ENCODE measurements at places on chromosomes 11 and 22.

- no peak for DNase-seq
Observed at GRCh38 chr22:21803811-21804249, 63.6 kb downstream of the MAPK1 start.

DNA sequence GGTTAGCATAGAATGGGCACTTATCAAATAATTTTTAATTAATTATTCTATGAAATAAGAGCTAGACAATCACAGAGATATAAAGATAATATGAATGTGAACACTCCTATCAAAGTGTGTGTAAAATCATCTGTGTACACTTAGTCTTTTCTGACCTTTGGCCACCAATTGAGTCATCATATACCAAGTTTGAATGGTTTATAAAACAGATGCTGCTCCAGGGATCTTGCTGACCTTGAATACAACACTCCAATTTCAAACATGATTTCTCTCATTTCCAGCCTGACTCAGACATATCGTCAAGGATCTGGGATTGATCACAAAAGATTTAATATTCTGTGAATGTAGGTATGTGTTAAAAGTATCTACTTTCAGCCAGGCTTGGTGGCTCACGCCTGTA, 2.9 kb upstream of the OR51V1 start:
- DNase-seq: no peak

DNA sequence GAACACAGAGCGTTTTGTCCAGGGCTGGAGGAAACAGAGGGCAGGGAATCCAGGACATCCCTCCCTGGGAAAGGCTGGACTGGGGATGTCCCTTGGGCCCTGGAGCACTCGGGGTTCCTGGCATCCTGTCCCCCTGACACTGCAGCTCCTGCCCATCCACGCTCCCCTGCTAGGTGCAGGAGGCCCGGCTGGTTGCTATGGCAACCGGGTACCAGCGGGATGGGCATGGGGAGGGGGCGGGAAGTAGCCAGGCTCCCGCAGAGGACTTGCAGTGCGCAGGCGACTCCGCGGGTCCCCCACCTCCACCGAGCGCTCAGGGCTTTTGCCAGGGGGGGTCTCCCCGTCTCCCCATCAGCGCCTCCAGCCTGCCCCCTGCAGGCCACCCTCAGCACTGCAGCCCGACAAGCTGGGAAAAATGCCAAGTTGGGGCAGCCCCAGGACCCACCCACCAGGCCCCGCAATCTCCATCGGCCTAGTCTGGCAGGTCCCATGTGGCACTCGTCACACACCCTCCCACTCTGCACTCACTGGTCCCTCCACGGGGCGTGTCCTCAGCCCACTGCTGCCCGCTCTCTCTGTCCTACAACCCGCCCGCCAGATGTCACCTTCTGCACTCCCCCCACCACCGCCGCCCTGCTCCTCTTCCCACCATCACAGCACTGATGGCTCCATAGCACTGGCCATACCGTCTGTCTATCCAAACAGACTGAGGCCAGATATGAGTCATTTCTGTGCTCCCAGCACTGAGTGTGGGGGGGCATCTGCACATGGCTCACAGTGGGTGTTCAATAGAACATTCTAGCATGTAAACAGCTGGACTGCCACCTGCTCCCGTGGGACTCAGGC, 31.5 kb downstream of the KIAA0930 start:
- peak; percentile 56 for DNase-seq

- DNase-seq: no peak
Observed at GRCh38 chr11:8566613-8567210, 27.3 kb downstream of the STK33 start.

DNA sequence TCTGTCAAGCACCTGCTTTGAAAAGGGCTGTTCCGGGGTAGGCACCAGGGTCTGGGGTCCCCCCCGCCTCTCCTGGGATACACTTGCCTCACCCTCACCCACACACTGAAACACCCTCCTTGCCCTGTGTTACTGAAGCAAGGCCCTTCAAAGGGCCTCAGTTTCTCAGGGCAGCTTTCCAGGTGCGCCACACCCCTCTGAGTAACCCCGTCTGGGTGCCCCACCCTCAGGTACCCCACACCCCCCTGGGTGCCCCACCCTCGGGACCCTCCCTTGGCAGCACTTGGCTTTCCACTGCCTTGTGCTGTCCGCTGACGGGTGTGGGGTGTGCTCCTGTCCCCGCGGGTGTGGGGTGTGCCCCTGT, 413.6 kb downstream of the TBC1D22A start:
- DNase-seq: no peak

GRCh38 chr11:69378303-69379141, 84.6 kb downstream of the MYEOV start:
- DNase-seq: no peak

DNA sequence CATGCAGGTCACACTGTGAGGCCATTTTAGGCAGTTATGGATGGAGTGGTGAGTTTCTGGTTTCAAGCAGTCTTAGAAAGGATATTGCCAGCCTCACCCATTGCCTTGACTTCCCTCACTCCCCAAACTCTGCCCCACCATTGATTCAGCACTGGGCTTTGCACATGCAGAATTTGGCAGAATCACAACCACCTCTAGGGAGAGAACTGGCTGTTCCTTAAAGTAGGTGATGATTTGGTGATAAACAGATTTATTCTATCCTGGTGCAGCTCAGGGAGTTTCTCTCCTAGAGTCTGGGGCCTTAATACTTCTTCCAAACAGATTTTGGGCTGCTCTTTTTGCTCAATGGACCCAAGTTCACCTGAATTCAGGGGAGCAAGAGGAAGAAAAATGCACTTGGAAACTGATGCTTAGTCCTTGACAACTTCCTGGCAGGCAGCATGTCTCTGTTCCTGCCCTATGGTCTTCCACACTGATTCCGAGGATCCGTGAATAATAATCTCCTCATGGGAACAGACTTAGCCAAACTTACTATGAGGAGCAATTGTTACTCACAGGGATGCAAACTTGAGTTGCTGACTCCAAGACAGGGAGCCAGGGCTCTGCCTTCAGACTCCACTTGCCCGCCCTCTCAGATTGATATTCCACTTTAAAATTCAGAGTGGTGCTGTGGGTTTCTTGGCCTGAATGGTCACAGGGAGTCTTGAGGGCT, 129.7 kb upstream of the PARVA start:
- DNase-seq: no peak

DNA sequence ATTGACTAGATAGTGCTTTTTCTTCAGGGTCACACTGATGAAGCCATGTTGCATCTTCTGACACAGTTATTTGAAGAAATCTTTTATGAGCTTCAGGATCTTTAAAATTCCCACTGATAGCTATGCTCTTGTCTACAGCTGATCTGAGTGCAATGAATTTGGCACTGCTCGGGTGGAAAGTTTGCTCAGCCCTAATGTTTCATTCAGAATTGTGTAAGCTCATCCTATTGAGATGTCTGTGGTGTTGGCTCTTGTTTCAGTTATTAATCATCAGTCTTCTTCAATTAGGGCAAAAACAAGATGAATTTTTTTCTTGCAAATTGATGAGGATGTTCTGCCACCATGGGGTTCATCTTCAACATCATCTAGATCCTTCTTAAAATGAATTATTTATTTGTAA, 1387.0 kb upstream of the RAG2 start:
- no peak for DNase-seq

DNA sequence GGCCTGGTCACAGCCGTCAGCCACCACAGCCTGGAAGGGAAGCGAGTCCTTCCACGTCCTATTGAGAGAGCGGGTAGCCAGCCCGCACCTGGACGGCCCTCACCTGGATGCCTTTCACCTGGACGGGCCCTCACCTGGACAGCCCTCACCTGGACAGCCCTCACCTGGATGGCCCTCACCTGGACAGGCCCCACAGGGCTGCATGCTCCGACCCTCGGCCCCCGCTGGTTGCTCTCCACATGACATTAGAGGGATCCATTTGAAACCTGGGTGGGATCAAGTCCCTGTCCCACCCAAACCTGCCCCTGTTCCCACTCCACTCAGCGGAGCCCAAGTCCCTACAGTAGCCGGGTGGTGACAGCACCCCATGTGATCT, 3.7 kb downstream of the C1QTNF6 start:
- no peak for DNase-seq

GRCh38 chr11:86696004-86696403, 23.6 kb upstream of the ME3 start:
- no peak for DNase-seq

- DNase-seq: peak; percentile 58
Observed at GRCh38 chr22:48492366-48493320, 1335.0 kb downstream of the BRD1 start.

- no peak for DNase-seq
Observed at GRCh38 chr11:69201764-69202370, 46.1 kb downstream of the SMIM38 start.

DNA sequence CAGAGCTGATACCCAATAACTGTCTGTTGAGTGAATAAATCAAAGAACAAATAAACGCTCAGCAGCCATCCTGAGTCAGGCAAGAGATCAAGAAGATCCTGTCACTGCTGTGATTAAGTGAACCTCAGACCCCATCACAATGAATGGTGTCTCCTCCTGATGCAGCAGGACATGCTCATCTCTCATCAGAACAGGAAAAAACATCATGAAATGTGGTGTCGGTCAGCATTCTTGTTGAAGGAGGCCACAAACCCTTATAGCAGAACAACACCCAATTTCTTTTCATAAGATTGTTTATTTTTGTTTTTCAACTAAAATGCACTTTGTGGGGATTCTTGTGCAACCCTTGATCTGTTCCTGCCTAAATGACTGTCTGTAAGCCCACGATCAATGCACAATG, 60.3 kb downstream of the SYTL2 start:
- no peak for DNase-seq

DNA sequence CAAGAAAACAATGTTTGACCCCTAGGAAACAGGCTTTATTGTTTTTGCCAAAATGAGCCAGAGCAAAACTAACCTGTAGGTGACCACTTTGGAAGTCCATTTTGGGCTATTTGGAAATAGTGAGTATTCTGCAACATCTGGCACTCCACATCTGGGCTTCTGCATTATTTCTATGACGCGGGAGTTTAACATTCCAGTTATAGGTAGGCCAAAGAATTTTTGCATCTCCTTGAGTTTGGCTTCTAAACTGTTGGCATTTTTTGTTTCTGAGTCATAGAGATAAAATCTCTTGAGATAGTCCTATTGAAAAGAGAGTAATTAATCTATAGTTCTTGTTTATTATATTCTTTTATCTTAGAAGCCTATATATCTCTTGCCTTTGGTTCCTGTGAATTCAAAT, 2.9 kb downstream of the MMP7 start:
- DNase-seq: no peak

DNA sequence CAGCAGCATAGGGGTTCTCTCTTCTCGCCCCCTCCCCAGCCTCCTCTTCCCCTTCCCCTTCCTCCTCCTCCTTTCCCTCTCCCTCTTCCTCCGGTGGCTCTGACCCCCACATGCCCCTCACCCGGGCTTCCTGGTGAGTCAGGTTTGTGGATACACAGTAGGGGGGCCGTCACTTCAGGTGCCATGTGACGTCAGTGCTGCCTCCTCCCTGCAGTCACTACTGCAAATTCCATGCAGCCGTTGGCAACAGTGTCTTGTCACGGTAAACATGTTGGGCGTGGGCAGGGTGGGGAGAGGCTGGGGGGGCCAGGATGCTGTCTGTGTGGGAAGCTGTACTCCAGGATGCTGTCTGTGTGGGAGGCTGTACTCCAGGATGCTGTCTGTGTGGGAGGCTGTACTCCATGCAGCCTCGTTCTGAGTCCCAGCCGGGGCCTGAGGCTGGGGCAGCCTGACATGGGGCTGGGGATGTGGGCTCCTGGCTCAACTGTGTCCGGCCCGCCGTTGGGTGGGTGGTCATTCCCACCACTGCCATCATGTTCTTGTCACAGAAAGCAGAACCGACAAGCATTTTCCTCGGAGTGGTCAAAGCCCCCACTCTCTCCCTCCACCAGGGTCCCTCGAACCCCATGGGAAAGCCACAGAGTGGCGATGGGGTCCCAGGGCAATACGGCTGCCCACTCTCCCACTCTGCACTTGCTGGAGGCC, 2.4 kb upstream of the MUC2 start:
- no peak for DNase-seq

GRCh38 chr22:23183061-23183698, 2.9 kb downstream of the BCR start:
- DNase-seq: peak; percentile 61

DNA sequence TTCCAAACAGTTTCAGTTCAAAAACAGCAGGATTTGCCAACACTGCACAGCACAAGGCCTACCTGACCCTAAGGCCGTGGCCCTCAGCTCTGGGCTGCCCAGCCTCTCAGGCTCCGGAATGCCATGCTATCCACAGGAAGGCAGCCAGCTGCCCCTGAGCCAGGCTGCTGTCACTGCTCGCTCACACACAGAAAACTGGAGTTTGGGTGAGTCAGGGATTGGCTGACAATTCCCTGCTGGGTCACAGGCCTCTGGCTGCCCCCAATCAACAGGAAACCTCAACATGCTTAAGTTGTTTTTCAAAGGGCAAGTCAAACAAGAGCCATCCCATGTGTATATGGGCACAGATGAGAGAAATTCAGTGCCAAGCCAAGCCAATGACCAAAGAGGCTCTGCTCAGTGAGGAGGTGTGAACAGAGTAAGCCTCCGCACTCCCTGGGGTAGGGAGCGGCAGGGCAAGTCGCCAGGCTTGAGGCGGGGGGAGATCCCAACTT, 50.2 kb downstream of the RPL27A start:
- no peak for DNase-seq

DNA sequence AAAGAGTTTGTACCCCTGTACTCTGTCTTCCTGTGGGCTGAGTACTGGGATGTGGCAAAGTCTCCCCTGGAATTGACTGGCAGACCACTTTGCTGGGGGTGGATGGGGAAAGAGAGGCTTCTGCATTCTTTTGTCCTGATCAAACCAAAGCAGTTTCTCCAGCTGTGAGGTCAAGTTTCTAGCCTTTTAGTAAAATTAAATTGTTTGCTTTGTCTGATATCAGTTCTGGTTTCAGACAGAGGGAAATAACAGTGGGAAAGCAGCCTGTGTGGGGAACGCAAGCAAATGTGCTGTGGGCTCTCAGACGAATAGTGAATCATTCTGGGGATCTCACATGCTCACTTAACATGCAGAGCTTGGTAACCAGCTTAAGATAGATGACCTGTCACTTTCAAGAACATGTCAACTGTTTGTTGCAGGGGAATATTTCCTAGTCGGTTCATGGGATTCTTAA, 151.6 kb downstream of the FAT3 start:
- DNase-seq: no peak

DNA sequence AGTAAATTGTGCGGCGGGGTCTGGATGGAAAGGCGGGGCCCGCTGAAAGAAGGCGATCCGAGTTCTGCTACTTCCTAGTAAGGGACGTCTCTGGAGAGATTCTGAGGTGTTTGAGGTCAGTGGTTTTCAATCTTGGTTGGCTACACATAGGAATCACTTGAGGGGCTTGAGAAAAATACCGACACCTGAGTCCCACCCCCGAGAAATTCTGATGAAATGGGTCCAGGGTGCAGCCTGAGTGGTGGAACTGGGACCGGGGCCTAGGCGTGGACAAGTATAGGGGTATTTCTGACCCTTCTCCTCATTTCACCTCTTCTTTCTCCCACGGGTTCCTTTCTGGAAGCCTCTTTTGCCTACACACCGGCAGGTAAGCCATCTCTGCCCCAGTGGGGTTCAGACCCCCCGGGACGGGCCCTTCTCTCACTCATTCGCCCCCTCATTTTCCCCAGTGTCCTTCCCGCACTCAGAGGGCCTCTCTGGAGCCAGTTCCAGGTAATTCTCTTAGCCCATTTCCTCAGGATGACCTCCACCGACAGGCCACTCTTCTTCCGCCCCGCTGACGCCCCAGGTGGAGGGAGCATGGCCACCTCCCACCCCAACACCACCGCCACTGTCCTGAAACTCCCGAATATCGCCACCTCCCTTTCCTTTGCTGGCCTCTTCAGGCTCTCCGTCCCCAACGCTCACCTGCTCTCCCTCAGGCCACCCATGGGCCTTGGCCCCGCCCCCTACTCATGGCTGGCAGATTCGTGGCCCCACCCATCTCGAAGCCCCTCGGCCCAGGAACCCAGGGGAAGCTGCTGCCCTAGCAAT, 11.8 kb downstream of the ROBO3 start:
- DNase-seq: no peak
